Smooth muscle cell of the coronary artery (primary cell): ENCODE measurements at places on chromosomes 3 and 15. TPM values are rescaled to one million over a fixed set of nuclear protein-coding genes. Genes with fewer than 3 reads are reported as not detected.

The ARRDC4 gene
- total RNA-seq = 6.7 and 17.4 TPM in 2 replicates

The IL12A gene
- total RNA-seq = 0.15 and 2.3 TPM in 2 replicates

The LRRIQ4 gene
- total RNA-seq = not detected in 2 replicates

The DAZL gene
- not detected in 2 replicates for total RNA-seq

The LTK gene
- total RNA-seq = 0.30 TPM in 1 of 2 replicates, not detected in the other

The DENND4A gene
- 11.7 and 12.1 TPM in 2 replicates for total RNA-seq

The DNAH12 gene
- total RNA-seq = under 0.01 TPM in 2 replicates

The GXYLT2 gene
- 24.9 and 49.7 TPM in 2 replicates for total RNA-seq

The ISLR2 gene
- 0.08 TPM in 1 of 2 replicates, not detected in the other for total RNA-seq

The TEX9 gene
- 2.0 and 4.1 TPM in 2 replicates for total RNA-seq

The GABRR3 gene
- total RNA-seq = not detected in 2 replicates

The IL17RD gene
- 2.7 and 3.6 TPM in 2 replicates for total RNA-seq

The CLRN1 gene
- not detected in 2 replicates for total RNA-seq

The SV2B gene
- 0.12 TPM in 1 of 2 replicates, not detected in the other for total RNA-seq

The DRD3 gene
- total RNA-seq = not detected in 2 replicates

The GTPBP8 gene
- total RNA-seq = 12.2 and 37.7 TPM in 2 replicates

The TXNRD3 gene
- total RNA-seq = 10.6 TPM in 2 replicates

The IGDCC3 gene
- not detected in 2 replicates for total RNA-seq

The GRIP2 gene
- total RNA-seq = 0.08 and 0.47 TPM in 2 replicates

The MAP6D1 gene
- total RNA-seq = 0.35 and 0.90 TPM in 2 replicates

The MESP2 gene
- total RNA-seq = 0.15 and 1.6 TPM in 2 replicates

The ELL3 gene
- 3.5 and 13.6 TPM in 2 replicates for total RNA-seq

The TNFSF10 gene
- total RNA-seq = 1.4 and 6.3 TPM in 2 replicates

The SI gene
- total RNA-seq = not detected in 2 replicates

The GUCA1C gene
- not detected in 2 replicates for total RNA-seq

The REC114 gene
- total RNA-seq = not detected in 2 replicates

The CYP8B1 gene
- total RNA-seq = not detected in 2 replicates

The CDV3 gene
- total RNA-seq = 69.4 and 135 TPM in 2 replicates

The GP9 gene
- total RNA-seq = not detected in 2 replicates

The NR2F2 gene
- total RNA-seq = 7.8 and 8.5 TPM in 2 replicates

The TBC1D2B gene
- 40.8 and 56.2 TPM in 2 replicates for total RNA-seq

The GPR62 gene
- total RNA-seq = under 0.01 TPM in 1 of 2 replicates, not detected in the other

The TRANK1 gene
- 13.0 and 24.7 TPM in 2 replicates for total RNA-seq

The ACKR2 gene
- total RNA-seq = 0.15 and 0.35 TPM in 2 replicates

The TIGIT gene
- not detected in 2 replicates for total RNA-seq

The SEMA4B gene
- 15.6 and 25.9 TPM in 2 replicates for total RNA-seq
